ENCODE measurements at places on chromosomes 4 and X.

DNA sequence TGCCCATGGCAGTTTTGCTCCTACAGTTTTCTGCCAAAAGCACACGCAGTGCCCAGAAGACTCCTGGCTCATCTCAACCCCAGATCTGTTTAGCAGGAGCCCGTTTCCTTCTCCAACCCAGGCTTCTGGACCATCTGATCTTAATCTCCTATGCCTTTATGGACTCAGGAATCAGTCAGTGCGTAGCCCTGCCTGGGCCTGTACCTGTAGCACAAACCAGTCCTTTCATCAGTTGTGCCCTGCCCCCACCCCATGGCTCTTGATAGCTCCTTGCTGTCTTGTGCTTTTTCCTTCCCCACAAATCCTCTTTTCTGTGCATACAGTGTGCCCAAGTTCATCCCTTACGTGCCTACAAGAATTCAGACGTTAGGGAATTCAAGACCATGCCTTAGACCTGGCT lies 1.5 kb downstream of the ZNF718 start:
- no peak for DNase-seq

DNA sequence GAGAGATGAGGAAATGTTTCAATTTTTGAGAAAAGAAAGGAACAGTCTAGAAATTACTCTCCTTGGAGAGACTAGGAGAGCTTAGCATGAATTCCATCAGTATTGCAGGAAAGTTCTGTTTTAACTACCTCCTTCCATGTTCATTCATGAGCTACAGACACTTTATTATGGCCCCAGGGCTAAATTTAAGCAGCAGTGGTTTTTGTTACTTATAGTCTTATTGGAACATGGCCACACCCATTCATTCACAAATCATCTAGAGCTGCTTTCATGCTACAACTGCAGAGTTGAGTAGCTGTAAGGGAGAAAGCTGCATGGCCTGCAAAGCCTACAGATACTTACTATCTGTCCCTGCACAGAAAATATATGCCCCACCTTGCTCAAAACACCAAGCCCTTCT lies 81.7 kb downstream of the SHISA3 start:
- DNase-seq: no peak

- DNase-seq: no peak
Observed at GRCh38 chr4:85905761-85906160, 430.8 kb downstream of the ARHGAP24 start.

- no peak for DNase-seq
Observed at GRCh38 chrX:68714856-68715255, 67.4 kb downstream of the STARD8 start.

- DNase-seq: no peak
Observed at GRCh38 chr4:186698028-186698427, 25.6 kb downstream of the FAT1 start.

- no peak for DNase-seq
Observed at GRCh38 chr4:64776820-64777219, 367.6 kb upstream of the TECRL start.

DNA sequence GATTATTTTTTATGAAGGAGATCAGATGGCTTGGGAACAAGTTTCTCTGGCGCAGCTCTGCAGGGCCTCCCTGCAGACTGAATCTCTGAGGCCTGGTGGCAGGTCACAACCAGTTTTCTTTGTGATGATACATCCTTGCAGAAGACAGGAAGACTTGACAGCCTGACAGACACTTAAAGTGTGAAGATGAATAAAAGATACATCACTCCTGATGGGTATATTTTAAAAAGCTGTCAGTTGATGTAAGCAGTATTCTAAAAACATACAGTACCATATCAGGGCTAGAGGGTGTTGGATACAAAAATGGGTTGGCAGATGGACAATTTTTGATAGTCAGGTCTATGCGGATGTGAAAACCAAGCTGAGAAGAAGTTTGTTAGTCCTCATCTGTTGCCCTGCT lies 239.5 kb downstream of the LHFPL1 start:
- DNase-seq: no peak

DNA sequence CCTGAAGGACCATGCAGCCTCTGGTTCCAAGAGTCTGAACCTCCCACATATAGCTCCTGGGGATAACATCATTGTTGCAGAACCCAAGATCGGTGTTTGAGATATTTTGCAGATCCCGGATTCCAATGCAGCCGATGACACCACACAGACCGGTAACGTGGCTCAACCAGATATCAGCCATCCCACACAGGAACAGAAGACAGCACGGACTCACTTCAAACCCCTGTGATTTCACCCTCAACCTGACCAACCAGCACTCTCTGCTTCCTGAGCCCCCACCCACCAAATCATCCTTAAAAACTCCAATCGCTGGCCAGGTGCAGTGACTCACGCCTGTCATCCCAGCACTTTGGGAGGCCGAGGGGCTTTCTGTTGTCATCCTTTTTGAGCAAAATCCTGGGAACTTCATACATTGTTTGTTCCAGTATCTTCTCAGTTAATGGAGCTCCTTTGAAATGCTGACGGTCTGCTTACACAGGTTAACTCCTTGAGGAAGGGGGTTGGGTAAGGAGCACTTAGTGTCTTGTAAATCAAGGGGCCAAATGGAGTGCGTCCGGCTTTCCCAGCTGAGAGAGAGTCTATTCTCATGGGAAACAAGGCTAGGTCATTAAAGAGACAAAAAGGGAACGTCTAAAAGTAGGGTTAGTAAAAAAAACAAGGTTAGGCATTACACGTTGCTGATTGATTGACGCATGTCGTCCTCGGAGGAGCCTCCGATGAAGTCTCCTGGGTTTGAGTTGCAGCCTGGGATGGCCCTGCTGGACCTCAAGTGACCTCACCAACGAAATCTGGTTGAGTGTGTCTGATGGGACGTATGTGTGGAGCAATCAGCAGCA lies 230.4 kb downstream of the CRLF2 start:
- DNase-seq: no peak

DNA sequence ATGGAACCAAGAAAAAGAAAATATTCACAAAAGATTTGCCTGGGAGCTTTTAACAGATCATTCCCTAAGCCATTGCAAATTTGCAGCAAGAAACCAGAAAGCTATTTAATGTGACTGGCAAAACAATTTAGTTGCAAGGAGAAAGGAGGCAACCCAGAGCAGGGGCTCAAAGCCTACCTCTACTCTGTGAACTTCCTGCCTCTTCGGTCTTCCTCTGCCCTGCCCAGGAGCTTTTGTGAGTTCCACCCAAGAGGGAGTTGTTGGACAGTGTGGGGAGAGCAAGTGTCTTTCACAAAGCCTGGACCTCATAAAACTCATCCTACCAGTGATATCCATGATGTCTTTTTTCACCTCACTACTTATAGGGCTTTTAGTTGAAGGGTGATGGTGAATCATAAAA lies 107.4 kb downstream of the AFF1 start:
- DNase-seq: no peak

DNA sequence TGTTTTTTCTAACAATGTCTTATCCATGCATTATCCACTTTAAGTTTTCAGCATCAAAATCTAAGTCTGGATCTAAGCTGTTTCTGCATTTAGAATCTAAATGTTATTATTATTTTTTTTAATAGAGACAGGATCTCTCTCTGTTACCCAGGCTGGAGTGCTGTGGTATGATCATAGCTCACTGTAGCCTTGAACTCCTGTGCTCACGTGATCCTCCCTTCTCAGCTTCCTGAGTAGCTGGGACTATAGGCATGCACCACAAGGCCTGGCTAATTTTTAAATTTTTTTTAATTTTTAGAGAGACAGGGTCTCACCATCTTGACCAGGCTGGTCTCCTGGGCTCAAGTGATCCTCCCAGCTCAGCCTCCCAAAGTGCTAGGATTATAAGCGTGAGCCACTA lies 52.7 kb downstream of the WDR19 start:
- DNase-seq: no peak

- DNase-seq: no peak
Observed at GRCh38 chr4:76342191-76342590, 35.7 kb downstream of the STBD1 start.

DNA sequence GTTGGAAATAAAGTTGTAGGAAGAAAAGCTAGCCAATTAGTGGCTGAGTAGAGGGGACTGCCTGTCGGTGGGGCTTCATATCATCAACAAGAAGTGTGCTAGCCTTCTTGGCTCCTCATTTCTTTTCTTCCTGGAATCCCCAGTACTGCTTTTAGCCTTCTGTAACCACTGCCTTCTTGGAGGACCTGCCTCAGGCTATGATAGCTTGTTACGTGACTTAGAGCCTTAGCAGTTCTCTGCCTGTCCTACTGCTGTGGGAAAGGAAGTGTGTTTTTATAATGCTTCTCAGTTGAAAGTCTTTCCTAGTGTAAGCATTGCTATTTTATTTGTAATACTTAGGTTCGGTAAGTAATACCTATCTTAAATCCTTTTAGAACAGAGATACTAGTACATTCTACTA lies 61.9 kb downstream of the LARP1B start:
- DNase-seq: no peak

DNA sequence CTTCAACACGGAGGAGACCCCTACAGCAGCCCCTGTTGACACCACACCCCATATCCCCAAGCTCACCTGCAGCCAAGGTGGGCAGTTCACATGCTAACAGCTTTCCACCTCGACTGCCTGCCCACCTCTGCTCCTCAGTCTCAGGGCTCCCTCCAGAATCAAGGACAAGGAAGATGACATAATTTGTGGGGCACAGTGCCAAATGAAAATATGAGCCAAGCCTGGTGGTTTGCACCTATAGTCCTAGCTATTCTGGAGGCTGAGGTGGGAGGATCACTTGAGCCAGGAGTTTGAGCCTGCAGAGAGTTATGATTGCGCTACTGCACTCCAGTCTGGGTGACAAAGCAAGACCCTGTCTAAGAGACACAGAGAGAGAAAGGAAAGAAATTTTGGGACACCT lies 516.3 kb downstream of the BCOR start:
- DNase-seq: no peak

DNA sequence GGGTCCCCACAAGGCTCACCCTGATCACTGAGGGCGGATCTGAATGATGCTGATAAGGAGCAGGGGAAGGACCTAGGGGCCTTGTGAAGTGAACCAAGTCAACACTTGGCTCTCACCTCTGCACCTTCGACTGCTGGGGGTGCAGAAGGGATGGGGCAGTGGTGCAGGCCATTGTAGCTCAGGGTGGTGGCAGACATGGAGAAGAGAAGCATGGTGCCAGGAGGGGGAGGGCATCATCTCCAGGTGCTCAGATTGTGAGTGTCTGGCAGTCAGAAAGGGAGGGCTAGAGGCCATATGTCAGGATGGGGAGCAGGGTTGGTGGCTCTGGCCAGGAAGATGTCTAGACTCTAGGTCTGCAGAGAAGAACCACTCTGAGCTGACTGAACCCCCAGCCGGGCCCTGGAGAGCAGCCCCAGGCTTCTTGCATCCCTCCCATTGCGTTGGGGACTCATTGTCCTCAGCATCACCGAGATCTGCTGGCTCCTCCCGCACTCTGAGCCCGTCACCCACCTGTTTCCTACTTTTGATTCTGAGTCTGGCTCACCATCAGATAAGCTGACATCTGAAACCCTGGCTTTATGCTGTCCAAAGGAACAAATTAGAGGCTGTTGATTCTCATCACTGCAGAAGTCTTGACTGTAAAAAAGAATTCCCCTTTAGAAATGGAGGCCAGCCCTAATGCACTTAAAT lies 3.8 kb downstream of the APLN start:
- DNase-seq: no peak

DNA sequence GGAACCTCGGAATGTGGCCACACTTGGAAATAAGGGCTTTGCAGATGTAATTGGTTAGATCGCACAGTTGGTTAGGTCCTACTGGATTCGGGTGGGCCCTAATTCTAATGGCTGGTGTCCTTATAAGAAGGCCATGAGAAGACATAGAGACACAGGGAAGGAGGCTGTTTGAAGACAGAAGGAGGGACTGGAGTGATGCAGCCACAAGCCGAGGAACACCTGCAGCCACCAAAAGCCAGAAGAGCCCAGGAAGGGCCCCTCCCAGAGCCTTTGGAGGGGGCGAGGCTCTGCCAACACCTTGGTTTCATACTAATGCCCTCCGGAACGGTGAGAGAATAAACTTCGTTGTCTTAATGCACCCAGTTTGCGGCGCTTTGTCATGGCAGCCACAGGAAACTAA lies 47.0 kb downstream of the EVC start:
- no peak for DNase-seq

GRCh38 chr4:7798178-7798995 lies 141.3 kb downstream of the AFAP1 start:
- DNase-seq: no peak

DNA sequence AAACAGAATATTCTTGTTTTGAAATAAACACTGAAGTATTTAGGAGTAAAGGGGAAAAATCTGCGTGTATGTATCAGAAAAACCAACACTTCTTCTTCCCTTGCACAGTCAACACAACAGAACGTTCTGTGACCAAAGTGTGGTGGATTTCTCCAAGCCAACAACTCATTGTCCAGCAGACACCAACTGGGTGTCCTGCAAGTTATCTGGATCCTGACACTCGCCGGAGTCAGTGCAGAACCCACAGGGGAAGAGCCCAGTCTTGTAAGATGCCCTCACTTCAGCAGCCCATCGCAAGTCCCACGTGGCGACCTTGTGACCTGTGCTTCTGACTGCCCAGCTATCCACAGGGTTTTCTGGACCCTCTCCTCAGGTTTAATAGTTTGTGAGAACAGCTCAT lies 630.7 kb upstream of the ZFP42 start:
- DNase-seq: no peak

DNA sequence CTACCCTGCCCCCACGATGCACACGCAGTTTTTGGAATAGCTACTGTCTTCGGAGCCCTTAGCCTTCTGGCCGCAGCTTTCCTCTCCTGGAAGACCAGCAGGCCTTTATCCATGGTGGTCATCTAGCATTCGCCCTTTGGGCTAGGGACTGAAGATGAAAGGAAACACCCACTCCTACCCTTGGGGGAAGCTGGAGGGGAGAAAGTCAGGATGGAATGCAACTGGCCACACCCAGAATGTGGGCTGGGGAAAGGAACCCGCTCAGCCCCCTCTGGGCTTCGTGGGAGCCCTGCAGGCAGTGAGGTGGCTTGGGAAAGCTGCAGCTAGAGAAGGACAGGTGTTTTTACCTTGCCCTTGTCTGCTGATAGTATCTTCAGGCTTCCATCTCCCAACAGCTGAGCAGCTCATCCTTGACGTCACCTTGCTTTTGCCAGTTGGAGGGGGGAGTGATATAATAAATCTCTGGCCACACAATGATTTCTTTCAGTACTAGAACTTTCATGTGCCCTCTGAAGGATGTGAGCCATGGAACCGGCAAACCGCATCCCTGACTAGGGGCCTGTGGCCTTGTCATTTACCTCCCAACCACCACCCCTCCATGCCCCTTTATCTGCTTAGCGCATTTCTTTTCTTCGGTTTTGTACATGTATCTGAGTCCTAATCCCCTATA lies 59.0 kb downstream of the ELF4 start:
- no peak for DNase-seq

All from astrocyte of the hippocampus (primary cell).